ENCODE measurements at places on chromosomes 5 and 9.

DNA sequence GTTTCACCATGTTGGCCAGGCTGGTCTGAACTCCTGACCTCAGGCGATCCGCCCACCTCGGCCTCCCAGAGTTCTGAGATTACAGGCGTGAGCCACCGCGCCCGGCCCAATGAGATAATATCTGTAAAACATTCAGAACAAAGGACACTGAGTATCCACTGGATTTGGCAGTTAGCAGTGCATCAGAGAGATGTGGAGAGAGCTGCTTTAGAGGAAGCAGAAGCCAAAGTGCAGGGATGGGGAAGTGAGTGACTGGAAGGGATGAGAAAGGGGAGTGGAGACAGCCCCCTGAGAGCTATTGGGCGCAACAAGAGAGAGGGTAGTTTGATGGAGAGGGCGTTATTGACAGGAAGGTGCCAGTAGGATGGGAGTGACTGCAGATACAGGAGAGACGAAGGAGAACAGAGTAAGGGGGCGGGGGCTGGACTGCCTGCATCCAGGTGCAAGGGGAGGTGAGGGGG lies 157.5 kb upstream of the SHB start:
- no peak for DNase-seq

DNA sequence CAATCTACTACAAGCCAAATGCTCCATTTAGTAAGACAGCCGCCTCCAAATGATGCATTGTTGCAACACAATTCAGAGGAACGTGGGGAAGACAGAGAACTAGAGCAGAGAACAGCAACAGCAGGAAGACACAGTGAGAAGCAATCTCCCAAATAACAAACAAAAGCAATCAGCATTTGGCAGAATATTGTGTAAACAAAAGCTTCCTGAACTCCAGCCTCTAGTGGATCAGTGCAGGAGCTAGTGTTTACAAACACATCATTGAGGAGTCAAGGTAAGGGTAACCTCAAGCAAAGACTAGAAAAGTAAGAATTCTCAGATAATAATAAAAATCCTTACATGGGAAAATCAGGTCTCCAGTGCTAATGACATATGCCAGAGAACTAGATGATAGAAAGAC lies 20.6 kb downstream of the FST start:
- DNase-seq, result no peak

DNA sequence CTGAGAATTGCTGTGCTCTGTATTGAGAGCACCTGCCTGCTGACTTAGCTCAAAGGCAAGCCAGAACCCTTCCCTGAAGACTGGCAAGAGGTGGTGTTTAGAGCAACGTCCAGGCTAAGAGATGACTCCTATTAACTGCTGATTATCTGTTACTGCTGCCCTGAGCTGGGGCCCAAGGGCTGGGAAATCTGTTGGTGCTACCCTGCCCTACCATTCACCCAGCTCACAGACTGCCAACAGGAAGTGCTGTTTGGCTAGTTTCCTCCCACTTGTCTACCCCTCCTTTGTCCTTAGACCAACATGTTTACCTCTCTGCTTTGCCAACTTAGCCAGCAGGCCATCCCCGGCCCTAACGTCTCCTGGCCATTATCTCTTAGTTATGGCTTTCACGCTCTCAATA lies 6.9 kb downstream of the RAB24 start:
- no peak for DNase-seq

GRCh38 chr5:136021016-136021405 lies 7.8 kb upstream of the TGFBI start:
- DNase-seq, result no peak

- DNase-seq, result no peak
These were observed 5.6 kb upstream of the NR5A1 start for GRCh38 chr9:124512806-124513204.

DNA sequence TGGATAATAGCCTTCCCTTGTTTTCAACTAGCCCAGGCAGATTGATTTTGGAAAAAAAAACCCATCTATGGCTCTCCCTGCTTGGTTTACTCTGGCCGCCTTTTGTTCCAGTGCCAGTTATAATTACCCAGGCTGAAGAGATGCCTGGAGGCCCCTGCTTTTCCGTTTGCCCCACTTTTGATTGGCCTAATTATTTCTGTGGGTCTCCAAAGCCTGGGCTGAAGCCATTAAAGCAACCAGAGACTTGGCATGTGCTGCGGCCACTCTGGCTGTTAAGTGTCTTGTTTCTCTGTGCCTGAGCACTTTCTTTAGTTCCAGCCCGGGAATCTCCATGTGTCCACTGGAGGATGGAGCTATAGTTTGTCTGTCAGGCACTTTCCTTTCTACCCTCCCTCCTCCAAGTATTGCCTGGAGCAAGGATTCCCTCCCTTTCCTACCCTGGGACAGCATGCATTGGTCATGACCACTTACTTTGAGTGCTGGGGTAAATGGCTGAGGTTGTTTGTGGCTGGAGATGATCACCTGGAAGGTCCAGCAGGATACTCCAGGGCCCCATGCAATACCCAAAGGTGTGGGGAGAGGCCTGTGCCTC lies 105.1 kb upstream of the CTSL start:
- DNase-seq, result no peak

DNA sequence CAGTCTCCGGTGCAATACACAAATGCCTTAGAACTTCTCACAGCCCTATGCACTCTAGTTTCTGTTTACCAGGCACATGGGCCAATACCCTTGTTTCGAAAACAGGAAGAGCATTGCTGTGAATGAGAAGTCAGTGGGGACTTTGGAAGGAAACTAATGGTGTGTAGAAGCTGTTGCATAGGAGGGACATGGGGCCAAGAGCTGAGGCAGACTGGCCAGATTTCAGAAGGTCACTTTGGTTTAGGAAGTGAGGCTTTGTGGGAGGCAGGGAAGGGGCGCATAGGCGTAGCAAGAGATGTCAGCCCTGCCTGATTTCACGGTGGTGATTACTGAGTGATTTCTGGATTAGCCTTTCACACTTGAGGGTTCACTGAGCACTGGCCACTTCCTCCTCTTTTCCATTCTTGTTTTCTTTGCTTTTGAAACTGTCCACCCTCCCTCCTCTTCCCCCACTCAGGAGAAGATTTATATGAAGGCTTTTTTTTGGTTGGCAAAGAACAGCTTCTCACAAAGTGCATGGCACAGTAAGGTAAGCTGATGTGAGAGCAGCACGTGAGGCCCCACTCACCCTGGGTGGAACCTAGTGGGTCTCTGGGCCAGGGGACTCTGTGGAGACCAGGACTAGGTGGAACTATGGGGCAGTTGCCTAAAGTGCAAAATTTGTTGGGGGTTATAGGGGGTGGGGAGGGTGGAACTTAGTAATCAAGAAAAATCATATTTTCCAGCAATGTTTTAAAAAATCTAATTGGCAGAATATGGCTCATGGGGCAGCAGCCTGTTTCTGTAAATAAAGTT lies 6.1 kb upstream of the TMEM252 start:
- DNase-seq, result no peak

DNA sequence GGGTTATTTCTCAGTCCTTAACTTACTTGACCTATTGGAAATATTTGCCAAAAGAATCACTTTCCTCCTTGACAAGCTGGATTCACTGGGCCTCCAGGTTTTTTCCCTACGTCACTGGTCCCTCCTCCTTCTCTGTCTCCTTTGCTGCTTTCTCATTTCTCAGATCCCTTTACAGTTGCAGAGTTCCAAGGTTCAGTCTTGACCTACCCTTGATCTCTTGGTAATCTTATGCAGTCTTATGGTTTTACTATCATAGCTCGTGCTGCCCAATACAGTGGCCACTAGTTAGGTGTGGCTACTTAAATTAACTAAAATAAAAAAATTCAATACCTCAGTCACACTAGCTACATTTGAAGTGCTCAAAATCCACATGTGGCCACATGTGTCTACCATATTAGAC lies 11.4 kb downstream of the SLC38A9 start:
- DNase-seq, result no peak

DNA sequence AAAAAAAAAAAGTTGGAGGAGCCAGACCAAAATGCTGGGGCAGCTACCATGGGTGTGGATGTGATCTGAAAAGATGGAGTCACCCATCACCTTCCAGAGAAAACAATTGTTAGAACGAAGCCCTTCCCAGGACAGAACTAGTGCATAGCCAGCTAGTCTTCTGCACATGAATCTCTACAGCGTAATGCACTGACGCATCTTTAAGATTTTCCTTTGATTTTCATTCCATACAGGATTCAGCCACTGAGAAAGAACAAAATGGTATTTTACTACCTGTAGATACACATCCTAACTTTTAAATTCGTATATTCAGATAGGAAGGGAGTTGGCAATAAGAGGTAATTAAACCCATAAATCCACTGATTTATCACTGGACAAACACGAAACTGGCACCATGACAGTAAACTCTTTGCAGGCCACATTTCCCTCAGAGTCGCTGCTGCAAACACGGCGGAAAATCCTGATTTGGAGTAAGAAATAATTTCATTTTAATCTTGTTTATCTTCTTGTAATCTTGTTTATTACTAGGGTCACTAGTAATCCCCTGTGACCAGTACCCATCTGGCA lies 206.6 kb downstream of the SPOCK1 start:
- no peak for DNase-seq

DNA sequence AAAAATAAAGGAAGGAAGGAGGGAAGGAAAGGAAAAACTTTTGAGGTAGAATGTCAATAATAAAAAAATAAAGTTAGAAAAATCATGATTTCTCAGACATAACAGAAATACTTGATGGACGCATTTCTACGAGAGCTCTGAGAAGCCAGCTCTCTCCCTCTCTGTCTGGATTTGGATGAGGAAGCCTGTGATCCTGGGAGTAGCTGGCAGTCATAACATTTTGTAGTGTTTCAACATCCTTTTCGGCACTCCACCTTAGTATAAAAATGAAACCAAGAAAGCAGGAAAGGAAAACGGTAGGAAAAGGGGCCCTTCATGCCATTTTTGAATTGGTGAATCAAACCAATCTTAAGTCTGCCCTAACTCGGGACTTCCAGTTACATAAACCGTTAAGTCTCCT lies 321.3 kb downstream of the EPB41L4A start:
- no peak for DNase-seq

DNA sequence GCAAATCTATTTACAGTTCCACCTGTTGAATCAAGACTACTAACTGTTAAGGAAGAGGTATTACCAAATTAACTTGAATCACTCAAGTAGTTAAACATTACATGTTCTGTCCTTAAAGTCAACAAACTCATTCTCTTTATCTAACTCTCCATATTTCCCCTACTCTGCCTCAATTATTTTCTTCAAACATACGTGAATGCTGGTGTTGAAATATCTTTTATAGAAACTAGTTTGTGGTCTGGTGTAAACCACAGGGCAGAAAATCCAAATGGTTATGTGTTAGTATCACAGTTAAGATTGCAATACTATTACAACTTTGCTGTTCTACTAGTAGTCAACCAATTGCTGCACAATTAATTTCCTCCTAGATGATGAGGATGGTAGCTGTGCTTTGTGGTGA lies 603.5 kb downstream of the KCTD16 start:
- DNase-seq, result no peak

- DNase-seq, result no peak
These were observed 143.9 kb upstream of the LHFPL2 start for GRCh38 chr5:78792345-78793055.

- no peak for DNase-seq
These were observed 167.0 kb downstream of the CRB2 start for GRCh38 chr9:123523001-123523400.

GRCh38 chr9:70607329-70607728 lies 192.9 kb upstream of the KLF9 start:
- no peak for DNase-seq

- DNase-seq, result no peak
These were observed 4.7 kb upstream of the UBLCP1 start for GRCh38 chr5:159258361-159258760.

GRCh38 chr5:173090639-173091038 lies 34.5 kb downstream of the CREBRF start:
- no peak for DNase-seq

DNA sequence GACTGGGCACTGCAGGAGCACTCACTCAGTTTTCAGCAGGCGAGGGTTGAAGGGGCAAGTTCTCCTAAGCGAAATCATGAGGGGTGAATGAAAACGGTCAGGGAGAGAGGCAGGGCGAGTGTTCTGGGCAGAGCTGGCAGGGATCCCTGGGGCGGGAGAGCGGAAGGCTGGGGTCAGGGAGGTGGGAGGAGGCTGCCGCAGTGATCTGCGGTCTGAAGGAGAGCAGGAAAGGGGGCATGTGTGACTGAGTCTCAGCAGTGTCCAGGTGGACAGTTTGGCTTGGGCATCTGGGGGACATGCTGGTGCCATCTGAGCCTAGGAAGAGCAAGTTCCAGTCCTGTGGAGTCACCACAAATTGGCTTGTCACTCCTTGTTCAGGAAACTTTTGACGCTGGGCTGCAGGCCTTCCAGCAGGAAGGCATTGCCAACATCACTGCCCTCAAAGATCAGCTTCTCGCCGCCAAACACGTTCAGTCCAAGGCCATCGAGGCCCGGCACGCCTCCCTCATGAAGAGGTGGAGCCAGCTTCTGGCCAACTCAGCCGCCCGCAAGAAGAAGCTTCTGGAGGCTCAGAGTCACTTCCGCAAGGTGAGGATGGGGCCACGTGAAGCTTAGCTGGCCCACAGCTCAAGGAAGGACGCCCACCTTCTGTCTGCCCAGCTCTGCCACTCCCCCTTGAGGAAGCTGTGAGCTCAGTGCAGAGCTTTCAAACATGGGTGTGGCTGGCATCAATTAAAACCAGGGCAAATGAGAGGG lies 31.1 kb downstream of the DYNC2I2 start:
- DNase-seq, result no peak

DNA sequence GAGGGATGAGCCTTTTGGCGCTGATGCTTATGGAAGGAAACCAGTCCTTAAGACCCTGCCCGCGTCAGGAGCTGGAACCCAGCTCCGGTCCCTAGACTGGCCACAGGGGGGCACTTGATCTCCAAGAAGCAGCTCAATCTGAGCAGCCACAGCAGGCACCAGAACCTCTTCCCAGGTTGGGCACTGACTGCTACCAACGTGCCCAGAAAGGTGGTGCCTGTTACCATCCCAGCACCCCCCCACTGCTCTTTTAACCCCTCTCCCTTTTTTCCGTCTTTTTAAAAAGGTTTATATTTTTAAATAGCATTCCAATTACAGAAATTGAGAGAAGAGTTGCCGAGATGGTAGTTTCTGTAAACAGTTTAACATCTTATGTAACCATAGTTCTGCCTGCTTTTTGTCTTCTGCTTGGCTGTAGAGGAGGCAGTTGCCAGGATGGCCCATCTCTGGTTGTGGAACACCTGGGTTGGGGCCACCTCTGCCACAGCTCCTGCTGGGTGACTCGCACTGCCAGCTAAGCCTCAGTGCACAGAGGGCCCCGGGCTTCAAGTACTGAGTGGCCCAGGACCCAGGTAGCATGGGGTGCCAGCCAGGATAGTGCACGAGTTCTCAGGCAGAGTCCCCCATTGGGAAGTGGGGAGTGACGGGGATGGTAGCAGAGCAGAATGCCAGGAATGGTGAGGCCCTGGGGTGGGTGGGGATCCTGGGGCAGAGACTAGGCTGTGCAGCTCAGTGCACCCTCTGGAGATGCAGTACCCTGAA lies 62.8 kb downstream of the PFDN1 start:
- DNase-seq, result no peak

GRCh38 chr5:42715785-42716184 lies 40.8 kb upstream of the CCDC152 start:
- DNase-seq, result no peak

GRCh38 chr5:123665822-123666371 lies 153.9 kb downstream of the CSNK1G3 start:
- no peak for DNase-seq

- DNase-seq, result no peak
These were observed 37.2 kb downstream of the TEX10 start for GRCh38 chr9:100315561-100315960.
